Cortex of kidney (tissue), 1 donor: ENCODE measurements at places on chromosomes 12 and 14.

DNA sequence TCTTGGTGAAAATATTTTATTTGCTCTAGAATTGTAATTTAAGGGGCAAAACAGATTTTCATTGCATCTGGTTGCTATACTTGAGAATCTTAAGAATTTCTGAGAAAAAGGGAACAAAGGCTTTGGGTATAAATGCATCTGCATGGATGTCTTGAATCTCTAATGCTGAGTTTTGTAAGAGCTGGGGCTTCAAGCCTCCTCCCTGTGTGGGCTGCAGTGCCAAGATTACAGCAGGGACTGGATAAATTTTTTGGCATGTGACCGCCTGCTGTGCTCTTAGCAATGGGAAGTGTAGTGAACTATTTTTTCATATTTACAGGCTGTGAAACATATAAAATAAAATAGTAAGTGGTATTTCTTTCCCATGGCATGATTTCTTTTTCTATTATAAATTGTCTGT, 70.0 kb downstream of the SLC38A6 start:
- no peak for DNase-seq

- no peak for DNase-seq
Observed at GRCh38 chr14:103302966-103303365, 31.1 kb upstream of the EIF5 start.

GRCh38 chr12:132456944-132457495, 32.9 kb upstream of the FBRSL1 start:
- no peak for DNase-seq

DNA sequence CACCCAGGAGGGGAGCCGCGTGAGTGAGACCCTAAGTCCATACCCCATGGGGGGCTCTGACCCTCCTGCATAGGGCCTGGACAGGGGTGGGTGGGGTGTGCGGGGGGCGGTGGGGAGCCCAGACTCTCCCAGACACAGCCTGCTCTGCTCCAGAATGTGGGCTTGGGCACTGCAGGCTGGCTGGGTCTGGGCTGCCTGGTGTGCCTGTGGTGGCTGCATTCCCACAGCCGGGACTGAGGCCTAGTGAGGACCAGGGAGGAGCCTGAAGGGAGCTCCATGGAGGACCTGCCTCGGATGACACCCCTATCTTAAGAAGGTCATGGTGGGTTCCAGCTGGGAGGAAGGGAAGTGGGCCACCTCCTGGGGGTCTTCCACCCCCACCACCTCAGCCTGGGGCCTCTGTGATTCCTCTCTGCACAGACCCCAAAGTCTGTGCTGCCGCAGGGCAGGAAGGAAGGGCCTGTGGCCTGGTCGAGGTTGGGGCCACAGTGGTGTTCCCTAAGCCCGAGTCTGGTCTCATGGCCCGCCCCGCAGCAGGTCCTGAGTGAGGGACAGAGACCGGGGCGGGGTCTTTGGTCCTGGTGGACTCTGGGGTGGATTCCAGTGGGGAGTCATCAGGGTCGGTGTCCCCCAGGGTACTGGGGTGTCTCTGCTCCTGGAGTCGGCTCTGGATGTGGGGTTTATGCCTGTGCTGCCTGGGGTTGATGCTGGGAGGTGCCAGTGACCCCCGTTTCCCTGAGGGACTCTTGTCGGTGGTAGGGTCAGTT, 392.3 kb downstream of the TMEM121 start:
- DNase-seq = no peak

- no peak for DNase-seq
Observed at GRCh38 chr14:19823765-19824164, 20.2 kb downstream of the OR4N2 start.

GRCh38 chr14:55450539-55450938, 10.1 kb upstream of the TBPL2 start:
- DNase-seq = no peak
